HCT116 (cell line): ENCODE measurements at places on chromosomes 5 and 9. TPM values are rescaled to one million over a fixed set of nuclear protein-coding genes. Genes with fewer than 3 reads are reported as not detected.

Gene IGIP
- 5.2 TPM for total RNA-seq

Gene WNK2
- total RNA-seq = 24.4 TPM

Gene PCDHA13
- total RNA-seq = not detected

Gene NDOR1
- total RNA-seq = 28.4 TPM

Gene SLC22A4
- total RNA-seq = 0.59 TPM

Gene NUTM2F
- total RNA-seq = not detected

Gene GABRG2
- total RNA-seq = 5.8 TPM

GRCh38 chr9:116394894-116395698 lies 241.5 kb downstream of the PAPPA start:
- DNase-seq = no peak

GRCh38 chr5:85670417-85670816 lies 947.3 kb upstream of the COX7C start:
- no peak for DNase-seq

GRCh38 chr5:160357861-160358411 lies 12.5 kb downstream of the C1QTNF2 start:
- no peak for DNase-seq

DNA sequence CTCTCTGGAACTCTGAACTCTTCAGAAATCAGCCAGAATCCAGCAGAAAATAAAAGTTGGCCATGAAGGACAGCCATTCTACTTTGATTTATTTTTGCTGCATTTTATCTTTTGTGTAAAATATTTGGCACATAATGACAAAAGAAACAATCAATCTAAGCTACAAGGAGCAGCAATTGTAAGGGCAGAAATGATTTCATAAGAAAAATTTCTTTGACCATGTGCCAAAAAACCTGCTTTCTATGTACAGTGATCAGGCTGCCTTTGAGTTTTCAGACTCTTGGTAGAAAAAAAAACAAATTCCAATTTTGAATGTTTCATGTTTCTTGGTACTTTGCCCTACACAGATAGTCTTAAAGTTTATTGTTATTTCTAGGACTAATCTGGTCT lies 69.8 kb upstream of the SLC1A3 start:
- DNase-seq = no peak

- DNase-seq = no peak
Observed at GRCh38 chr5:14854799-14855198, 16.8 kb downstream of the ANKH start.

DNA sequence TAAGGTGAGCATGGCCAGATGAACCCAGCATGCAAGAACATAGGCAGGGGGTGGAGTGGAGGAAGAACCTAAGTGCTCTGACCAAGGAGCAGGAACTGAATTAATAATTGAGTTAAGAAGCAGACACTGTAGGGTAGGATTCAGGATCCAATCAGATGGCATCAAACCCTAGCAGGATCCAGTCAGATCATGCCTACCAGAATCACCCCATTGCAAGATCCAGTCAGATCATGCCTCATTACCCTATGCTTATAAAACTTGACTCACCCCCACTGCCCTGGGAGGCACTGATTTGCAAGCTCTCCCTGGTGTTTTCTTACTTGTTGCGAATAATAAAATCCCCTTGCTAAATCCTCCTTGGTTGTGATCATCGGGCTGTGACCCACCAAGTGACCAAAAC lies 19.7 kb downstream of the TUSC1 start:
- DNase-seq = no peak

DNA sequence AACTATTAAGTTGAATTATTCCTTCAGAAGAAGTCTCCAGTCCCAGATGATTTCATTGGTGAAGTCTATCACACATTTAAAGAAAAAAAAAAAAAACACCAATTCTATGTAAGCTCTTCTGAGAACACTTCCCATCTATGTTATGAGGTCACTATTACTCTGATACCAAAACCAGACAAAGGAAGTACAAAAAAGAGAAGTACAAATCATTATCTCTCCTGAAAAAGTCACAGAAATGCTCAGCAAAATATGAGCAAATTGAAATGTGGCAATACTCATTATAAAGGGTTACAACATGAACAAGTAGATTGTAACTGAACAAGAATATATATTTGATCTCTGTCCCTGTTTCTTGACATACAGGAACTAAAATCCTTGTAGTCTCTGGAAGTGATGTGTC lies 280.4 kb downstream of the TLE1 start:
- no peak for DNase-seq

DNA sequence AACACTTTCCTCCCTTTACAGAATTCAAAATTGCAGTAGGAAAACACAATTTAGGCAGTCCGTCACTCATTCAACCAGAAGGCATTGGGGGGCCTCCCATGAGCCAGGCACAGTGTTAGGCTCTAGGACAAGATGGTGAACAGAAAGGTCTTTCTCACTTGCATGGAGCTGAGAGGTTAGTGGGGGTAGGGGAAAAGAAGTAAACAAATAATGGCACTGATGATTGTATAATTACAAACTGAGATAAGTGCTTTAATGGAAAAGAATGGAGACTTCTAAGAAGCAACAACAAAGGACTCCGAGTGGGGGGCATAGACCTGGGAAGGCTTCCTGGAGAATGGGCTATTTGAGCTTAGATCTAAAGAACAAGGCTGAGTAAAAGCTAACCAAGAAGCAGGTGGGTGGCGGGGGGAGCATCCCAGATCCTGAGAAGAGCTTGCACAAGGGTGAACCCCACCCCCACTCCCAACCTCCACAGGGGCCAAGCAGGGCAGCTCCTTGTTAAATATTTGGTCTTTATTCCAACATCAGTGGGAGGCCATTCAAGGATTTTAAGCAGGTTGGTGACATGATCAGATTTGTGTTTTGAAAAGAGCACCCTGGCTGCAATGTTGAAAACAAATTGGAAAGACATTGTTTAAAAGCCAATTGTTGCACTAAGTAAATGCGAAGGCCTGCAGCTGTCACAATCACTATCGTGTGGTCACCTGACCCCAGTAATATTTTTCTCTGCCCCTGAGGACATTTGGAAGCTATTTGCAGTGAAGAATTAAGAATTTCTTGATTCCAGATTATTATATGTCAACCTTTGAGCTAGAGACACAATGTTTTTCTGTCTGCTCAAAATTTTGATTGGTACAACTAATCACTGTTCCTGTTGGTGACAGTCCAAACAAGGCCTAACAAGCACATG lies 73.9 kb upstream of the EFNA5 start:
- no peak for DNase-seq

DNA sequence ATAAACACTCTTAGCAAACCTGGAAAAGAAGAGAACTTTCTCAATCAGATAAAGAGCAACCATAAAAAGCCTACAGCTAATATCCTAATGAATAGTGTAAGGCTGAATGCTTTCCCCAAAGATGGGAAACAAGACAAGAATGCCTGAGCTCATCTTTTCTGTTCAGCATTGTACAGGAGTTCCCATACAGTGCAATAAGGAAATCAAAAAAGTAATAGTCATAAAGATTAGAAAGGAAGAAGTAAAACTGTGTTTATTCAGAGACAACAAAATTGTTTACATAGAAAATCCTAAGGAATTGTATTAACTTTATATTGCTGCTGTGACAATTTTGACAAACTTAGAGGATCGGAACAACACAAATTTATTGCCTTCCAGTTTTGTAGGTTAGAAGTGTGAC lies 330.7 kb upstream of the SLC24A2 start:
- DNase-seq = no peak

GRCh38 chr9:3756071-3756470 lies 230.3 kb upstream of the RFX3 start:
- DNase-seq = no peak

- no peak for DNase-seq
Observed at GRCh38 chr5:76413746-76414145, 10.7 kb downstream of the IQGAP2 start.
